Fibroblast of skin of back (primary cell): ENCODE measurements at places on chromosomes 2 and 18.

DNA sequence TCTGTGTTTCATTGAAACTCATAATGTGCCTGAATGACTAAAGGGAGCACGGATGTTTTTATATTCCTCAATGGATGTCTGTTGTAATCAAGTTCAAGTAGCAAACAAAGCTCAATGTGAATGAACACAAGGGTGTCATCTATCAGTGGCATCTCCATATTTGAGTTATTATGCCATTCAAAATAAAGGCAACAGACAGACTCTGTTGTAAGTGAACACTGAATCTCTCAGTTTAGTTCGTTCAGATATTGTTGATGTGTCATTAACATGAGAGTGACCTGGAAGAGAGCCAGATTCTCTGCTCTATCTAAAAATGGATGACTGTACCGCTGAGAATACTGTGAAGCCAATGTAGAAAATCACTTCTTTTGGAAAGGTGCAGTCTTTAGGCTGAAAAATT is 118.7 kb downstream of the NUP35 start:
- DNase-seq = no peak

GRCh38 chr18:12028040-12028628 is 46.8 kb downstream of the IMPA2 start:
- no peak for DNase-seq

DNA sequence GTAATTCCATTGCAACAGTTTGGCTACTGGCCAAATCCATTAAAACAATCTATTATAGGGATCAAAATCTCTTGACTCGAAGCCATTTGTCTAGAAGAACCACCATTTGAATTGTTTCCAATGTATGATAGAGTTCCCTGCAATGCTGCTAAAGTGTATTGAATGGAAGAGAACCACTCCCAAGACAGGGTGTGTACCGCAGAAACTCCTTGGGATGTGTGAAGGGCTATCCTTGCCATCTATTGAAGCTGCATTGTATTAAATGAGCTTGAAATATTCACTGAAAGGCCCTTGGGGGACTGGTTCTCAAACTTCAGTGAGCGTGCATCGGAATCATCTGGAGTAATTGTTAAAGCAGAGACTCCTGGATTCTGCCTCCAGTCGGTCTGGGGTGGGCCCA is 260.4 kb upstream of the MEIS1 start:
- no peak for DNase-seq

GRCh38 chr18:53950545-53950944 is 273.9 kb downstream of the MBD2 start:
- DNase-seq = no peak

DNA sequence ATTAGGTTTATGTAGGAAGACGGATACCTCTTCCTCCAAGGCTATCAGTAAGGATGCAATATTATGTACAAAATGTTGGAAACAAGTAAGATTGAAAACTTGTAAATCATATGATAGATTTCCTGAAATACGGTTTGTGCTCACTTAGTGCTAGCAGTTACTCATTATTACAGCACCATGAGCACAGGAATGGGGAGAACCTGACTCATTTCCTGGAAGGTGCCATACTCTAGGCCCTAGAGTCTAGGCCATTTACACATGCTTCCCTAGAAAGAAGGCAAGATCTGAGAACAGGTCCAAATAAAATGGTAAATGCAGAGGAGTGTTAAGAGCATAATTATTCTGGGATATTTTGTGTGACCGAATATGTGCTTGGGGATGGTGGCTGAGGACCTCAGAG is 467.7 kb upstream of the CELF4 start:
- no peak for DNase-seq

- peak; percentile 36 for DNase-seq
Measured at GRCh38 chr2:220000080-220000479, 372.6 kb downstream of the SLC4A3 start.

- DNase-seq = no peak
Measured at GRCh38 chr2:55252832-55253231, 16.2 kb downstream of the MTIF2 start.

- DNase-seq = peak; percentile 57
Measured at GRCh38 chr2:197803033-197803444, 1.4 kb upstream of the PLCL1 start.

DNA sequence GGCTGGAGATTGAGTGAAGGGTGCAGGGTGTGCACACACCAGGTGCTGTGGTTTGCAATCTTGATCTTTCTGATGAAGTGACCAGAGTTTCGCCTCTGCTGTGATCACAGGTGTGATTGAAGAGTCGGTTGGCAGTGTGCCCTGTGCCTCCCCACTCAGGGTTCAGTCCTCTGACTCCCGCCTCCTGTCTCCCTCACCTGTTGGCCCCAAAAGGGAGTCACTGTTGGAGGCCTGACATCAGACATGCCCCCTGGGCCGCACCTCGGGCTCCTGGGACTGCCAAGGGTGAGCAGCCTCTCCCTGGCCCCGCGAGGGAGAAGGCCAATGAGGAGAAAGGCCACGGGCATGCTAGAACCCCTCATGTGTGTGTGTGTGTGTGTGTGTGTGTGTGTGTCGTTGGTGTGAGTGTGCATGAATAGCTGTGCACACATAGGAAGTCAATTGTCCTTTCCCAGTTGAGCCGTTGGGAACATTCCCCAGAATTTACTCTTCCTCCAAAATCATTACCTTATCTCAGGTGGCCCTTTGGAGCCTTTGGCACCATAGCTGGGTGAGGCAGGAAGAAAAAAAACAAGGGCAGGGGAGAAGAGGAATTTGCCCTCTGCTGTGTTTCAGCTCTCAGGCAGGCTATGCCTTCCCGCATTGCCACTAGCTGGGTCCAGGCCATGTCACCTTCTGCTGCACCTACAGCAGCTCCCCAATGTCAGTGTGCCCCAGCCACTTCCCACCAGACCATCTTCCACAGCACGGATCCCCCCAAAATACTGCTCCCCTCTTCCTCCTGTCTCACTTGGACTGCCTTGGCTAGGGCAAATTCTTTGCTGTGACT is 78.1 kb upstream of the LAPTM4A start:
- DNase-seq = no peak

DNA sequence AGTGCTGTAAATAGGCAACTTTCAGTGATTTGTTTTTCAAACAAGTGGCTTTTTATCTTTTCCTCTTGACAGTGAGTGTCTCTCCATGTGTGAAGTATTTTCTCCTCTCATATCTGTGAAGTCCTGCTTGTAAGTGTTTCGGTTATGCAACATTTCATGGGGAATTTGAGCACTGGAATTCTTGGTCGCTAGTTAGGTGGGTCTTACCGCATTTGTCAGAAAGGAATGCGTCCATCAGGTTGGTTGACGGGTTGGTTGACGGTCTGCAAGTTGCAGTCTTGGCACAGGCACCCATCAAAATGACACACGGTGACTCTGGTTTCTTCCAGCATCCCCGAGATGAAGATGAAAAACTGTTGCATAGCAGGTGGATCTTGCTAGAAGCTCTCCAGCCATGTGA is 109.8 kb downstream of the AGAP1 start:
- DNase-seq = no peak

DNA sequence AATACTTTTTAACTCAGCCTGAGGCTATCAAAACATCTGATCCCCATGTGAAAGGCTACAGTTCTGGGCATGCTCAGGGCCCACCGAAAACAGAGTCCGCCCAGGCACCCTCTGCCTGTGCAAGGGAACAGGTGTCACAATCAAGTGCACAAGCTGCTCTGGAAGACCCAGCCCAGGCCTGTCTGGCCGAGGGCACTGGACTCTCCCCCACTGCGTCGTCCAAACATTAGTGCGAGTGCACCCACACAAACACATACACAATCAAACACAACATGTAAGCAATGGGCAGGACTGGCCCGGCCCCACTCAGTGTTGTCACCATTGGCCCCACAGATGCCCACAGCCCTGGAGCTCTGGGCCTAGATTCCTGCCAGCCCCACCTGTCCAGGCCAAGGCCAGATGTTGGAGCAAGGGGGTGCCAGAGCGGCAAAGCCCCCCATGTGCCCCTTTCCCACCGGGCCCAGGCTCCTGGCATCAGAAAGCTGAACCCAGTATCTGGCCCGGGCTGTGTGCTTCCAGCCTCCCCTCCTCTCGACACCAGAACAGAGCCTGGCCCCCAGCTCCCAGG is 617 bp upstream of the ALPG start:
- DNase-seq = no peak

DNA sequence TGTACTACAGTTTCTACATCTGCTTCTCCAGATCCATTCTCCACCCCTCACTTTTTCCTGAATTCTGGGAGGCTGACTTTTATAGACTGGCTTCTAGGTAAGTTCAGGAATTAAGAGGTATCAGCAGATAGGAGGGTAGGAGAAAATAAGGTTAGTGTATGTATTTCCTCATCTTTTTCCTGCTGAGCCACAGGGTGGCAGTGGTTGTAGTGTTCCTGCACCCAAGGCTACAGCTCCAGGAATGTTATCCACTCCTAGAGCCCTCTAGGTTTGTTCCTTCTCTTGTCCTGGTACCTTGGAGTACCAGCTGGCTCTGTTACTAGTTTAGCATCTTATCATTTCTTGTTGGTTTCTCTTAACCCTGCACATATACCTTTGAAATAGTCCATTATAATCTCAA is 40.7 kb upstream of the C2orf66 start:
- peak; percentile 44 for DNase-seq

DNA sequence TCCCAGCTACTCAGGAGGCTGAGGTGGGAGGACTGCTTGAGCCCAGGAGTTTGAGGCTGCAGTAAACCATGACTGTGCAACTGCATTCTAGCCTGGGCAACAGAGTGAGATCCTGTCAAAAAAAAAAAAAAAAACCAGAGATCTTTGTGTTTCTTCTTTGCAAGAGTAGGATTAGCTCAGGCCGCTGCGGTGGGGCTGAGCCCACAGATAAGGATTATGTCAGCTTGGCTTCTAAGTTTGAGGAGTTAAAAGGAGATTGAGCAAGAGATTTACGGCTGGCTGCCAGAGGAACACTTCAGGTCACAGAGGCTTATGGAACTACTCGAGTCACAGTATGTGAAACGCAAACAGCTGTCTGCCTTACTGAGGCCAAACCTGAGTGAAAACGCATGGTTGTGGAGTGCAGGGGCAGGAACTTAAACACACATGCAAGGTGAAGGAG is 146.7 kb upstream of the L3MBTL4 start:
- DNase-seq = no peak
